ENCODE measurements at places on chromosomes 13 and 19. TPM values are rescaled to one million over a fixed set of nuclear protein-coding genes. Genes with fewer than 3 reads are reported as not detected.

Gene ZNF442
- total RNA-seq, result 2.4 TPM

DNA sequence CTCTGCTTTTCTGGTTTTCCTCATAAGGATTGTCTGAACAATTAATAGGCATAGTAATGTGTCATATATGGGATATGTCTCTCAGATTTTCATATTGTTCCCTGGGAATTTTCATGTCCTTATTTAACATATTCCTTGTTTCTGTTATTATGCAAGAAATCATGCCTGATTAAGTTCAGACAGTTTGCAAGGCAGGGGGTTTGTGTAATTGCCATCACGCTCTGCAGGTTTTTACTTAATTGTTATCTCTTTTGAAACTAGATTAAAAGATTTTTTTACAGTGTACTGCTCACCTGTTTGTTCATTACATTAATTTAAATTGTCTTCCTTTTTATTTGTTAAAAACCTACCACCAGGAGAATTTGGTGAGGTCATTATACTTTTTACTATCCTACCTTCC is 1253.2 kb upstream of the PRR20A start:
- DNase-seq, result no peak

- DNase-seq, result no peak
Measured at GRCh38 chr19:2087621-2088100, 8.5 kb downstream of the MOB3A start.

GRCh38 chr19:43620061-43621001 is 902 bp upstream of the ZNF428 start:
- DNase-seq, result no peak

DNA sequence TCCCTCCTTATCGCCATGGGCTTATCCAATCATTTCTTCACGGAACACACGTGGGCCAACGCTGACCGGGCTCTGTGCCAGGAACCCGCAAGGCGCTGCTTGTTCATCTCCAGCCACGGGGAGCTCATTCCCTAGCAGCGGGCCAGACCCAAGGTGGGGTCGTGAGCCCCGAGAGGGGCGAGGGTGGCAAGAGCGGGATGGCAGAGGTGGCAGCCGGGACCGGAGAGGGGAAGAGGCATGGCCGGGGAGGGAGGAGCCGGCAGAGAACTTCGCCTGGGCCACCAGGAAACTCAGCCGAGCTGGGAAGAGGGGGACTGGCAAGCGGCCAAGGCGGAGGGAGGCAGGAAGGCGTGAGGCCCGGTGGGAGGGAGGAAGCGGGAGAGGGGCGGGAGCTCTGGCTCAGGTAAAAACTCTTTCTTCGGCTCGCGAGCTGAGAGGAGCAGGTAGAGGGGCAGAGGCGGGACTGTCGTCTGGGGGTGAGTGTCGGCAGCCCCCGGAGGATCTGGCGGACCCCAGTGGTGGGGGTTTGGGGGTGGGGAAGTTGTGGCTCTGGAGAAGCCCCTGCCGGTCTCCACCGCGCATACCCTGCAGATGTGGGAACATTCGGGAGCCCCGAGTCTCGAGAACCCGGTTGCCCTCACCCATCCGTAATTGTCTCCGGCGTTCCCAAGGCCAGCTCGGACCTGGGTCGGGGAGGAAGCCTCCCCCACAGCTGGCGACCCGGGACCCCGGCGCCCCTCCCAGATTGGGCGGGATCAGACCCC is at the start of gene B3GNT3:
Gene B3GNT3 (plus strand): TSS at position 408 of the 764 bp plus-strand sequence. CDS start 12,670 bp downstream, outside the sequence.
- no peak for DNase-seq

GRCh38 chr13:29523199-29523961 is 72.1 kb downstream of the SLC7A1 start:
- DNase-seq, result no peak

Data from activated naive CD4-positive, alpha-beta T cell treated with anti-CD3 and anti-CD28 coated beads for 36 hours (primary cell).